H7 (cell line): ENCODE measurements at places on chromosomes 12 and 14.

DNA sequence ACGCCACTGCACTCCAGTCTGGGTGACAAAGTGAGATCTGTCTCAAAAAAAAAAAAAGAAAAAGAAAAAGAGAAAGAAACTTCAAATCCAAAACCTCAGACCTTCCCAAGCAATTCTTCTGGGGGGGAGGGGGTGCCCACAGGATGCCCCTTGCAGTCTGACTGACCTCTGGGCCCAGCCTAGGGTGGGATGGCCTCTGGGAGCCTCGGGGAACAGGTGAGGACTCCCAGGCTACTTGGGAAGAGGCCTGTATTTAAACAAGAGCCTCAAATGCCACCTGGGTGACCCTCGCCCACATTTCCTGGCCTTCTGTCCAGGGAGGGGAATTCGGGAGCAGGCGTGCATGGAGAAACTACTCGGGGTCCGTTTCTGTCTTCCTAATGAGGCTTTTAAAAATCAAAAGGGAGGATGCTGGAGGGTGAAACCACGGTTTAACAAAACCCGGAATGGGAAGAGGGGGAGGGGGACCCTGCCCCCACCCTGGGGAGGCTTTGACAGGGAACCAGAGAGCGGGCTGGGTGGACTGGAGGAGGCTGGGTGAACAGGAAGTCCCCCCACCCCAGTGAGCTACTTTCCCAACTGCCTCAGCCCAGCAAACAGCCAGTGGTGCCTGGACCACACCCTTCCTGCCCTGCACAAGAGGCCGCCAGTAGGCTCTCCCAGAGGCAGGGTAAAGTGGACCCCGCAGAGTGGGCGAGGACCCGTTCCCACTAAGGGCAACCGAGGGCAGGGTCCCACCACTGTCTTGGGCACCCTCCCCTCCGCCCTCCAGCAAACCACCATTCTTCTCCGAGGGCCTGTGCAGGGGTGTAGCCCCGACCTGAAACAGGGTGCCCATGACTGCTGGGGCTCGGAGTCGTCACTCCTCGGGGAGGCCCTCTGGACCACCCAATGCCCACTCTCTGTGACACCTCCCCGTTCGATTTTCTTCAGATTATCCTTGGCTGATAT, 1.5 kb upstream of the FBRSL1 start:
- peak; percentile 76 for DNase-seq

GRCh38 chr12:92717202-92717601, 14.4 kb downstream of the PLEKHG7 start:
- peak; percentile 22 for DNase-seq

GRCh38 chr12:46212108-46212982, 56.5 kb downstream of the SLC38A1 start:
- DNase-seq, result no peak

DNA sequence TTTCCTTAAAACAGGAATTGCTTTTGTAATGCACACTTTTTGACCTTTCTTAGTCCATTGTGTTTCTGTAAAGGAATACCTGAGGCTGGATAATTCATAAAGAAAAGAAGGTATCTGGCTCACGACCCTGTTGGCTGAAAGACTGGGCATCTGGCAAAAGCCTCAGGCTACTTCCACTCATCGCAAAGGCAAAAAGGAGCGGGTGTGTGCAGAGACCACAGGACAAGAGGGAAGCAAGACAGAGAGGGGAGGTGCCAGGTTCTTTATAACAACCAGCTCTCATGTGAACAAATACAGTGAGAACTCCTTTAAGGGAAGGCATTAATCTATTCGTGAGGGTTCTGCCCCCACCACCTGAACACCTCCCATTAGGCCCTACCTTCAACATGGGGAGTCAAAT, 182.1 kb downstream of the C12orf50 start:
- DNase-seq, result no peak

GRCh38 chr12:8681129-8681884, 16.5 kb upstream of the RIMKLB start:
- DNase-seq, result peak; percentile 52

DNA sequence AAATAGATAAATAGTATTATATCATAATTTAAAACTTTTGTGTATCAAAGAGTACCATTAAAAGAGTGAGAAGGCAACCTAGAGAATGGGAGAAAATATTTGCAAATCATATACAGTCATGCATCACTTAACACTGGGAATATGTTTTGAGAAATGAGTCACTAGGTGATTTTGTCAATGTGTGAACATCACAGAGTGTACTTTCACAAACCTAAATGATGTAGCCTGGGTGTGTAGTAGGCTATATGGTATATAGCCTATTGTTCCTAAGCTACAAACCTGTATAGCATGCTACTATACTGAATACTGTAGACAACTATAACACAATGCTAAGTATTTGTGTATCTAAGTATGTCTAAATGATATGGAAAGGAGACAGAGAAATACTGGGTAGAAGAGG, 48.0 kb upstream of the ARID2 start:
- no peak for DNase-seq
